Stimulated activated CD8-positive, alpha-beta memory T cell treated with anti-CD3 and anti-CD28 coated beads, Interleukin-15, amount 100 ng/mL, for 1 hour (primary cell): ENCODE measurements at places on chromosomes 7 and 10.

DNA sequence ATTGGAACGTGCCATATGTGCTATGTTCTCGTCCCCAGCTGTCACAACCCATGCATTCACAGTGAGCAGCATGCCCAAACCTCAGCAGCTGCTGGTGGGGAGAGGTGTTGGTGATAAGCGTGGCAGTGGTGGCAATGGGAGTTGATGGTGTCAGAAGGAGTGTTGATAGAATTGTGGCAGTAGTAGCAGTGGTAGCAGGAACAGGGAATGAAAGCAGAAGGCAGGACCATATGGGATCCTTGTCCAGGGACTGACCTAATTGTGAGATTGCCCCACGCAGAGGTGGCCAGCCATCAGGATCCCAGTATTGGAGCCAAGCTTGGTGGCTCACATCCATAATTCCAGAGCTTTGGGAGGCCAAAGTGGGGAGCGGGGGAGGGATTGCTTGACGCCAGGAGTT, 276.3 kb downstream of the GALNT17 start:
- DNase-seq, result no peak

- no peak for DNase-seq
Measured at GRCh38 chr7:37973915-37974314, 53.5 kb downstream of the EPDR1 start.

DNA sequence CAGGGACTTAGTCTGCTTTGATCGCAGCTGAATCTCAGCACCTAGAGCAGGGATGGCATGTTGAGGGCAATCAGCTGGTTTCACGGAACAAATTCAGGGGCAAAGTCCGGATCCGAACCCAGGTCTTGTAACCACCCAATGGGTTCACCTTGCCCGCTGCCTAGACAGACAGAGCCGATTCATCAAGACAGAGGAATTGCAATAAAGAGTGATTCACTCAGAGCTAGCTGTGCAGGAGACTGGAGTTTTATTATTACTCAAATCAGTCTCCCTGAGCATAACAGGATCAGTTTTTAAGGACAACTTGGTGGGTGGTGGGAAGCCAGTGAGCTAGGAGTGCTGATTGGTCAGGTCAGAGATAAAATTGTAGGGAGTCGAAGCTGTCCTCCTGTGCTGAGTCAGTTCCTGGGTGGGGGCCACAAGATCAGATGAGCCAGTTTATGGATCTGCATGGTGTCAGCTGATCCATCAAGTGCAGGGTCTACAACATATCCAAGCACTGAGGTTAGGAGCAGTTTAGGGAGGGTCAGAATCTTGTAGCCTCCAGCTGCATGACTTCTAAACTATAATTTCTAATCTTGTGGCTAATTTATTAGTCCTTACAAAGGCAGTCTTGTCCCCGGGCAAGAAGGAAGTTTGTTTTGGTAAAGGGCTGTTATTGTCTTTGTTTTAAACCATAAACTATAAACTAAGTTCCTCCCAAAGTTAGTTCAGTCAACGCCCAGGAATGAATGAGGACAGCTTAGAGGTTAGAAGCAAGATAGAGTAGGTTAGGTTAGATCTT, 43.5 kb upstream of the CHST3 start:
- DNase-seq, result no peak

- no peak for DNase-seq
Measured at GRCh38 chr7:26385240-26385639, 93.6 kb downstream of the SNX10 start.

GRCh38 chr10:89861584-89862301, 160.4 kb downstream of the KIF20B start:
- DNase-seq, result no peak

DNA sequence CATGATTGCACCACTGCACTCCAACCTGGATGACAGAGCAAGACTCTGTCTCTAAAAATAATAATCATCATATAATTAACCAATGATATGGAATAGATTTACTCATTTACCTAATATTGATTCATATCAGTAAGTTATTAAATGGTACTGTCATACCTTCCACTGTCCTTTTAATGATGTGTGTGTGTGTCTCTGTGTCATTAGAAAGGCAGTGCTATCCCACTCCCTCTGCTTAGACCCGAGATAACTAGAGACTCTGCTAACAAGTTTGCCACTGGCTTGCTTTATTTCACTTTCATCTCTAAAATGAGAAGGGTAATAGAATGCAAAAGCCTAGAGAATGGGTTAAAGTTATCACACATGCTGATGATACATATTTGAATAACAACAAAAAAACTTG, 21.1 kb downstream of the MCM10 start:
- DNase-seq, result no peak

DNA sequence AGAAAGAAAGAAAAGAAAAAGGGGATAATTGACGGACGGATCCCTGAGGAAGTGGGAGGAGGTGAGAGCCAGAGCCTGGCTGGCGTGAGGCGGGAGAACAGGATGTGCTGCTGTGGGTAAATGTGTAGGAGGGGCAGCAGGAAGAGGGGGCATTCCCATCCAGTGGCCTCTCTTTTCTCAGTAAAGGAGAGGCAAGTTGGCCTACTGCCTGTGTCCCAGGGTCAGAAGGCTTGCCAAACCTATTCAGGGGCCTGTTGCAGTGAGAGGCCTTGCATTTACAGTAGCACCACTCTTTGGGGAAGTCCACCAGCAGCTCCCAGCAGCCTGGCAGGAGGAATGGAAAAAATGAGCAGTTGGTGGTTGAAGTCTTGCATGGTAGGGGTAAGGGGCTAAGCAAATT, 26.6 kb upstream of the ASCC1 start:
- DNase-seq, result no peak

- no peak for DNase-seq
Measured at GRCh38 chr7:122600042-122600441, 98.9 kb downstream of the RNF133 start.

GRCh38 chr7:40095695-40096327, 38.6 kb downstream of the MPLKIP start:
- DNase-seq, result no peak

GRCh38 chr7:118152149-118152548, 31.8 kb upstream of the LSM8 start:
- no peak for DNase-seq

- DNase-seq, result no peak
Measured at GRCh38 chr7:39958038-39958437, 8.0 kb downstream of the CDK13 start.

DNA sequence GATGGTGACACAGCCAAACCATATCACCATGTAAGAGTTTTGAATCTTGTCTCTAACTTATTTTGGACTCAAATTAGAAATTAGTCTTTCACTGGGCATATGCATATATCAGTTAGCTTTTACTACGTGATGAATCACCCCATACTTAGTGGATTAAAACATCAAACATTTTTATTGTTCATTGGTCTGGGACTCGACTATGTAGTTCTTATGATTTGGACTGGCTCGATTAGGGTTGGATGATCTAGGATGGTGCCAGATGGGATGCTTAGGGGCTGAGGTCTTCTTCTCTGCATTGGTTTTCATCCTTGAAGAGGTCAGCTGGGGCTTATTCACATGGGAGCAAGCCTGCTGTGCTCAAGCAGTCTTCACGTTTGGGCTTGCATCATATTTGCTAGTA, 264.9 kb downstream of the EXOC4 start:
- no peak for DNase-seq

GRCh38 chr10:60816628-60817397, 38.5 kb downstream of the CDK1 start:
- no peak for DNase-seq

DNA sequence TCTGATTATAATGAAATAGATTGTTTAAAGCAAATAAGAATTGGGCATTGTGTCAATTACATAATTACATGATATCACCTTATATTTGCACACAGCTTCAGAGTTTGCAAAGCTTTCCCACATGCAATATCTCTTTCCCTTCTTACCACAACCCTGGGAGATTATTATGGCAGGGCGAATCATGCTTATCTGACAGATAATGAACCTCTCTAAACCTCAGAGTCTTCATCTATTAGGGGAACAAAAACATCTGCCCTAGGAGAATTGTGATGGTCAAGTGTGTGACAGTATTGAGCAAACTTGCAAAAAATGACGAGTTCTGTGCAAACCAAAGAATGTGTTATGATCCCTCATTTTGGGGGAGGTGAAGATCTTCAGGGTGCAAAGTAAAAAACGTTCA, 90.0 kb downstream of the MYOF start:
- no peak for DNase-seq

GRCh38 chr10:103724771-103725170, 130.6 kb downstream of the SH3PXD2A start:
- DNase-seq, result no peak

- DNase-seq, result no peak
Measured at GRCh38 chr7:158375034-158375433, 212.6 kb downstream of the PTPRN2 start.

GRCh38 chr10:78215645-78216044, 182.0 kb downstream of the RPS24 start:
- no peak for DNase-seq

DNA sequence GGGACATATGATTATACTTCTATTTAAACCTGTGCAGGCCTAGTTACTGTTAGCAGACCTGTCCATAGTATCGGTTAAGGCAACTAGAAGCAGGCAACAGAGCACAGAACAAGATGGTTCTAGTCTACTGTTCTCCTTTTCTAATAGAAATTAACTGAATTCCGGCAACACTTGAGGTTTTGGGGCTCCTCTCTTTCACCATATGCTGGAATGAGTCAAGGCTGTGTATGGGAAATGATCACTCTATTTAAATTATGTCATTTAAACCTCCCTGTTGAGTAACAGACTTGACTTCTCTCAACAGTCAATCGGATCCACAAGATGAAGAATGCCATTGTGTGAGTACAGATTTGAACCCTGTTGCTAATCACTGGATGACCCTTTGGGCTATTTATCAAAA, 6.2 kb upstream of the OTUD1 start:
- no peak for DNase-seq

- DNase-seq, result no peak
Measured at GRCh38 chr7:99837649-99838361, 10.0 kb downstream of the CYP3A43 start.

- no peak for DNase-seq
Measured at GRCh38 chr7:67711706-67712105, 715.1 kb downstream of the TYW1 start.

DNA sequence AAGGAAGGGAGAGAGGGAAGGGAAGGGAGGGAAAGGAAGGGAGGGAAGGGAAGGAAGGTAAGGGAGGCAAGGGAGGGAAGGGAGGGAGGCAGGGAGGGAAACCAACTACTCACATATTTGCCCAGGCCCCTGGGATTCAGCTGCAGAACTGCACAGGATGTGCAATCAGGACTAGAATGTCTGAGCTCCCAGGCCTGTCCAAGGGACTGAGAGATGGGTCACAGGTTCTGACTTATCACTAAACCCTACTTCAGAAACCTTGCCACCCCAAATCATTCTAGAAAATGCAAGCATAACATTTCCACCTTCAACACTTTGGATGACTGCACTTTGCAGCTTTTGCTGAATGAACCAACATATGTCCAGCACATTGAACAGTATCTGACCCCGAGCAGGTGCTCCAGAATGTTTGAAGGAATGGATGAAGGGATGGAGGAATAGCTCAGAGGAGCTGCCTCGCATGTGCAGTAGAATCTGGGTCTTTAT, 245.3 kb downstream of the KCNMA1 start:
- DNase-seq, result no peak

DNA sequence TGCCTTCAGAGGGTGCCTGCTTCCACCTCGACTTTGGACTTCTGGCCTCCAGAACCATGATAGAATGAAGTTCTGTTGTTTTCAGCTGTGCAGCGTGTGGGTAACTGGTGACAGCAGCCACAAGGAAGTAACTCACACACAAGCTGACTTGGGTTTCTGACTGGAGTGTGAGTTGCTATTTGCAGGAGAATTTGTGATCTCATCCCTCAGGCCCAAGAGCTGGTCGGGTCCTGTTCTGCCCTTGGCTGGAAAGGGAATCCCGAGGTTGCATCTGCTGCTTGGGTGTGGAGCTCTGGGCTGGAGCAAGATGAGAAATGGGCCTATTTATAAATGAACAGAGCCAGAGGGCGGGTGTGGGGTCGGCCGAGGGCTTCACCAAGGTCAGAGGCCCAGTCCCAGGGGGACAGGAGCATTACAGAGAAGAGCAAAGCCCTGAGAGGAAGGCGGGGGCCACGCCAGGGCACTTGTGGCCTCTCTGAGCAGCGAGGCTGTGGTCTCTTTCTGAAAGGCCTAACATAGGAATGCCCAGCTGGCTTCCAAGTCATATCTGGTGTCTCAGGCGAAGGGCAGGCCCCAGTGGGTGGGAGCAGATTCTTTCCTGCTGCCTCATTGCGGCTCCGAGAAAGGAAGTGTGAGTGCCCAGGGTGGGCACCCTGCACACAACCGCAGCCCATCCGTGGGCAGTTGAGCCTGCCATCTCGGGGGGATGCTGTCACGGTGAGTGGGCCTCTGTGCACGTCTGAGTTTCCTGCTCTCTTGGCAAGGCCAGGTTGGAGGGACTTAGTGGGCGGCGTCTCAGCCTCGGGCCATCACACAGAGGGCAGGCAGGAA, 26.5 kb upstream of the C10orf71 start:
- no peak for DNase-seq

DNA sequence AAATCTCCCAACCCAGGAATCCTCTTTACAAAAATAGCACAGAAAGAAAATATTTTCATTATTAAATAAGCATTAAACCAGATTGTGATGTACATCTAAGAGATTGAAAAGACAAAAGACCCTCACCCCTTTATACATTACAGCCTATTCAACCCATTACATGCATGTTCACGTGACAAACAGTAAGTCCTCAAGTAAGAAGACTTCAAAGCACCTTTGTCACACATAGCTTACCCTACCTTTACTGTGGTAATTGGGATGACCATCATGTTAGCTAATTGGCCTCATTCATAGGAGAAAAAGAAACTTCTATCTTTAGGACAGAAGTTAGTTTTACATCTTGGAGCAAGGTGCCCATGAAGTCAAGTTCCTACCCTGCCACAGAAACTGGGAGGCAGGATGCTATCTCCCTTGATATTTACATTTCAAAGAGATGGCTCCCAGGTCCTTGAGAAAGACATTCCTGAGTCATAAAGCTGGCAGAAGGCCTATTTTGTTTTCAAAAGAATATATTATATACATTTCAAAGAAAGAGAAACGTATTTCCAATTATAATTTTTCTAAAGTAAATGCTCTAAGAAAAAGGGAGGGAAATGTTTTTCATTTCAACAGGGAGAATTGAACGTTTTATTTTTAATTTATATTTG, 48.1 kb downstream of the GNAI1 start:
- no peak for DNase-seq

GRCh38 chr7:94605031-94605430, 50.9 kb downstream of the SGCE start:
- DNase-seq, result no peak

- no peak for DNase-seq
Measured at GRCh38 chr7:22702516-22702915, 24.5 kb upstream of the IL6 start.
